ENCODE measurements at places on chromosomes 16 and 17. TPM values are rescaled to one million over a fixed set of nuclear protein-coding genes. Genes with fewer than 3 reads are reported as not detected.

DNA sequence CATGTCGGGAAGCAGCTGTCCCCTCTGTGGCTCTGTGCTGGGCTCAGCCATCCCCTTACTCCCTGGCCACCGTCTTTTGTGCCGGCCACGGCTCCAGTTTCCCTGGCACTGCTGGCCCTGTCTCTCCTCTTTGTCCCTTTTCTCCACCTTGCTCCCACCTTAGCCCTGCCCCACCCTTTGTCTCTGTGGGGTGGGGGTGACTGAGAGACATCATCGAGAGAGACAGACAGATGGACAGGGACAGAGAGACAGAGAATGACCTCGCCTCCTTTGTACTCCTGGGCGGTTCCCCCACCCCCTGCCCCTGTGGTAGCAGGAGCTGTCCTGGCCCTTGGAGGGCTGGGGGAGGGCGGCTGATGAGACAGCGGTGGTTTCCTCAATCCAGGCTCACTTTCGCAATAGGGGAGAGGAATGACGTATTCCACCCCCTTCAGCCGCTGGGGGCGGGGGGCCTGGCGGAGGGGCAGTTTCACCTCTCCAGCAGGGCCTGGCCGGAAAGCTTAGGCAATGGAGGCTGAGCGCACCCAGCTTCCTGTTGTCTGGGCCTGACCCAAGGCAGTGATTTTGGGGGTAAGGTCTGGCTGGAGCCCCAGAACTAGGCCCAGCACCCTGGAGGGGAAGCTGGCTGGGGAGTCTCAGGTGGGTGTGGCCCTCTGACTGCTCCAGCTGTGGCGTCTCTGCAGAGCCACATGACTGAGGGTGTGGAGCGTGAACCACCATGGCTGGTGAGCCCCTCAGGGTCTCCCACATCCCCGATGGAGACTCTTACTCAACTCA is 7.3 kb downstream of the FMNL1 start:
- no peak for DNase-seq
- H3K27me3 ChIP-seq: peaks cover 3% of the 10 kb centered on the region
- H3K36me3 ChIP-seq: no peaks in the 10 kb centered on the region
- H3K27ac ChIP-seq: no peak overlapping the region

The POLR3E gene
- 26.7 TPM for total RNA-seq

GRCh38 chr17:40072040-40072734 is 9.4 kb downstream of the THRA start:
- no peaks in the 10 kb centered on the region for H3K27me3 ChIP-seq
- no peaks in the 10 kb centered on the region for H3K36me3 ChIP-seq
- DNase-seq: peak; percentile 99
- peak overlapping the region; percentile 92 for H3K27ac ChIP-seq

- H3K4me1 ChIP-seq: peaks cover 21% of the 10 kb centered on the region
- DNase-seq: no peak
- no peaks in the 10 kb centered on the region for H3K36me3 ChIP-seq
- no peak overlapping the region for H3K4me3 ChIP-seq
- no peaks in the 10 kb centered on the region for H3K27me3 ChIP-seq
Observed at GRCh38 chr17:66488864-66489263, 186.5 kb downstream of the PRKCA start.
